Stimulated activated CD4-positive, alpha-beta T cell treated with anti-CD3 and anti-CD28 coated beads, Interleukin-15, amount 100 ng/mL, for 48 hours (primary cell): ENCODE measurements at places on chromosomes 7 and 10.
A peak's percentile ranks its signal among the peaks of the same experiment; 100 is the strongest.

DNA sequence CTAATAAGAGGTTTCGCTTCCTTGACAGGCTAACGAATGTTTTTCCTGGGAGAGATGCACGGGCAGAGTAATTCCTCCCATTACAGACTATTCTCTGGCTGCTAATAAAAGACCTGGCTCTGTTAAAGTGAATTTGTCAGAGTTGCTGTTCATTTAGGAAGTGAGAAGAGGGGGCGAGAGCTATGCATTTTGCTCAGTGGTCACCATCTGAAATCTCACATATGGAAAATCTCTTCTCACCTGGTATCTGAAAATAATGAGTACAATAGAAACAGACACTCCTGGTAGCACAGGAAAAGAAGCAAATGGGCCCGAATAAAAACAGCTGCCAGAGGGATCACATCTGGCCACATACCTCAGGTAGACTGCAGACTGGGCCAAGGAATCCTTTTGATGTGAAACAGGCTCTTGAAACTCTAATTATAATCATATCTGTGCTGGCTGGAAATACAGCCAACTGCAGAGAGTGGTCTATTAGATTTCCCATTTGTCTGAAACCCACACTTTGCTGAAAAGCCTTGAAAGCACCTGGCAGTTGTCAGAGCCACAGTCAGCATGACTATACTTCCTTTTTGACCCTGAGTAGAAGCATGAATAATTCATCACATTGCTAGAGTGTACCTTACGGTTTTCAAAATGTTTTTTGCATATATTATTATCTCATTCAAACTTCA is 33.6 kb downstream of the AOAH start:
- DNase-seq: no peak

DNA sequence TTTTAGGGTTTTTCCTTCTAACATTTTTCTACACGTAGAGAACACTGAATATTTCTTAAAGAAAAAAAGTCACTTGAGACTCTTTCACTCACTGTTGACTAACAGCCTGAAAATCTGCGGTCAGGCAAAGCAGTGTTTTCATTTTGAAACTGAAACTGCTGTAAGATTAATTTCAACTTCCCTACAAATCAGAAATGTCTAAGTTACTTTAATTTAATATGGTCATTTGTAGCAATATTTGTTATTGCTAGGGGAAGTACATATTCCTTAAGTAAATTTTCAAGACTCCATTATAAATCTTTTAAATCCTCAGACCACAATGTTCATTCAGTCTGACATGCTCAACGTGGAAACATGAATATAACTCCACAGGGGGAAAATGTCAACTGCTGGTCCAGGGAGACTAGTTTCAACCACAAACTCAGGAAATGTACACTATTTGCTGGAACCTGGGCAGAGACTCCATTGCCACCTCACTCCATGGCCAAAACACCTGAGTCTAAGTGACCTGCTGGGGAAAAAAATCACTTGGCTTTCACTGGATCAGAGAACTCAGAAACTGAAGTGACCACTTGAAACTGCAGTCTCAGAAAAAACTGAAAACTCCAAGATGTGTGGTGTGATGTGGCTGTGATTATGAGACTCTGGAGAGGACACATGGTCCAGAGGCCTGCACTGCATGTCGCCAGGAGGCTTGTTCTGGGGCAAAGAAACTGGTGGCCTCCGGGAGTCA is 161.2 kb downstream of the TAX1BP1 start:
- DNase-seq: peak; percentile 15

GRCh38 chr7:132783824-132784223 is 207.6 kb upstream of the PLXNA4 start:
- no peak for DNase-seq

GRCh38 chr10:129165076-129165720 is 301.8 kb upstream of the MGMT start:
- DNase-seq: no peak

DNA sequence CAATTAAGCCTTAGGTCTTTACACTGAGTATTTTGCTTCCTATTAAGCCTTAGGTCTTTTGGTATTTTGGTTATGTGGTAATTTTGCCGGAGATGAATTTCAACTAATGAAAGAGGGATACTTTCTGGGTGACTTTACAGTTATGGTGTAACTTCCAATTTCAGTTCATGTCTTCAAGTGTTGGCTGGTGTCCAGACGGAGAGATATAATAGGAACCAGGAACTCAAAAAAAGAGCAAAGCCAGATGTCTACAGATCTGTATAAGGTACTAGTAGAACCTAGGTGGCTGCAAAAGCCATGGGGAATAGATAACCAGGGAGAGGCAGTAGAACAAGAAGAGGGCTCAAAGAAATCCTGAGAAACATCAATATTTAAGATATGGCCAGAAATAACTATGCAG is 12.3 kb downstream of the ERCC6 start:
- DNase-seq: no peak

DNA sequence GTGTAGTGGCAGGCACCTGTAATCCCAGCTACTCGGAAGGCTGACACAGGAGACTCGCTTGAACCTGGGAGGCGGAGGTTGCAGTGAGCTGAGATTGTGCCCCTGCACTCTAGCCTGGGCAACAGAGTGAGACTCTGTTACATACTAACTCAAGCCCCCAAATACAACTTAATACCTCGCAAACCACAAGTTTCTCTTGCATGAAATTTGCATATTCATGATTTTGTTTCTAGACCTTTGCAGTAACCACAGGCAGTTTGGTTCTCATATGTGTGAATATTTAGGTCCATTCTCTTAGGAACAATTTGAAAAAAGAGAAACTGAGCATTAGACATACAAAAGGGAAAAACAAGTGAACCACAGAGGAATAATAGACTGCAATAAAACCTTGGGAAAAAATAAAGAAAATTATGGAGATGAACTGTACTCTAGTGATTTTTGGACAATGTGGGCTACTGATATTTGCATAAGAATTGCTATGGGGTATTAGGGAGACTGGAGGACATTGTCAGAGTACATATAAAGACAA is 77.0 kb downstream of the ZNF277 start:
- no peak for DNase-seq

GRCh38 chr10:70651661-70652060 is 20.6 kb upstream of the ADAMTS14 start:
- no peak for DNase-seq

DNA sequence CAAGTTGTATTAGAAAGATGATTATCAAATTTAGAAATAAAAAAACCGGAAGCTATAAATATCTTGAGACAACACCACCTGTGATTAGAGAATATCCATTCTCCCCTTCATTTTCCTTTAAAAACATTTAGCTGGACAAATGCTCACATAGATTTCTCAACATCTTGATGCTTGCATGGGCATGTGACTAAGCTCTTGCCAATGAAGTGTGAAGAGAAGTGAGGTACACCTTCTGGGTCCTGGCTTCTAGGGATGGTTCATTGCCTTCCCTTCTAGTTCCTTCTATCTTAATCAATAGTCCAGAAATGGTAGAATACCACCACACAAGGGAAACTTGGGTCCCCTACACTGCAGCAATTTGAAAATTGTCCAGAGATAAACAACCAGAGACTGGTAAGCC is 41.0 kb downstream of the WAPL start:
- DNase-seq: no peak

DNA sequence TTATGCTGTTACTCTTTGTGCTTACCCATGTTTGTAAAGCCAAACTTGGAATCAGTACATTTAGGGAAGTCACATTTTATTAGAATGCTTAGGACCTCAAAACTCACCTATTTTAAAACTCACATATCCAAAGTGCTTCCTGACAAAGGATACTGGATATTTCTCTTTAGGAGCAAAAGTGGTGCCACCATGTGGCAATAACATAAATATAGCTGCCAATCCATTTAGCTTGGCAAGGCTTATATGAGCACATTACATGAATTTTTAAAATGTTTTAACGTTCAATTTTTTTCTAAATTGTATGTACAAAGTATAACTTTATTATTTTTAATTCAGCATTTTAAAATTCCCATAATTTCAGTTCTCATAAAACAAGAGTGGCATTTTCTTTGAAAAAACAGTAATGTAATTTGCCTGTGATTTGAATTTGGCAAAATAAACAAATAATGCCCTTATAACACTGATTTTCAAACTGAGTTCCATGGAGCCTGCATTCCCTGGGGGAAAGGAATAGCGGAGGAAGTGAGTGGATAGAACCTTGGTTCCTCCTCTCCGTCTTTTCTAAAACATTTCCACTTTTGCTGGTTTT is 75.4 kb downstream of the HDAC9 start:
- DNase-seq: no peak

GRCh38 chr10:104376784-104377300 is 23.2 kb downstream of the CFAP58 start:
- DNase-seq: no peak

DNA sequence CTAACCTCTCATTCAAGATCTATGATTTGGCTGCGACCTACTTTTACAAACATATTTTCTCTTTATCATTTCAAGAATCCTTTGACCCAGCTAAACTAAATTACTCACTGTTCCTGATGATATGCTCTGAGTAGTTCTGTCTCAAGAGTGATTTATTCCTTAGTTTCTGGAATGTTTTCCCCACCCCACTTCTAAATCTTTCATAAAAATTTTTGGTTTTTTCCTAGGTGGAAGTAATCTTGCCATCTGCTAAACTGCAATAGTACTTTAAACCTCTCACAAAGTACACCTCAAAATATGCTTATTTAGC is 170.8 kb downstream of the DNAJC1 start:
- DNase-seq: no peak

DNA sequence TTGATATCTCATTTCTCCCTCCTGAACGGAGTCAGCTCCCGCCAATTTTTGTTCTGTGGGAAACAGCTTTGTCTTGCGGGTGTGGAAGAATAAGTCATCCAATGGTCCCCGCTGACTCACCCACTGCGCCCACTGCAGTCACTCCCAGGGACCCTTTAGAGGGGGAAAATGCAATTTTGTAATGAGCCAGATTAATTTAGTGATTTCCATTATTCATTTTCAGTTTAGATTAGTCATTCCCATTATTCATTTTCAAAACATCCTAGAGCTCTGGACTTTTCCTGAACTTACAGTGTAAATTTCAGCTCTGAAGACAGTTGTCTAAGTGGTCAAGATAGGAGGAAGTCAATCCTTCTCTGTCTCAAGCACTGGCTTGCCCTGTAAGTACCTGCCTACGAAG is 154.9 kb upstream of the TMEM72 start:
- DNase-seq: no peak

- no peak for DNase-seq
Observed at GRCh38 chr10:66639371-66639770, 286.5 kb upstream of the LRRTM3 start.
